ENCODE measurements at places on chromosomes 2 and 18.

DNA sequence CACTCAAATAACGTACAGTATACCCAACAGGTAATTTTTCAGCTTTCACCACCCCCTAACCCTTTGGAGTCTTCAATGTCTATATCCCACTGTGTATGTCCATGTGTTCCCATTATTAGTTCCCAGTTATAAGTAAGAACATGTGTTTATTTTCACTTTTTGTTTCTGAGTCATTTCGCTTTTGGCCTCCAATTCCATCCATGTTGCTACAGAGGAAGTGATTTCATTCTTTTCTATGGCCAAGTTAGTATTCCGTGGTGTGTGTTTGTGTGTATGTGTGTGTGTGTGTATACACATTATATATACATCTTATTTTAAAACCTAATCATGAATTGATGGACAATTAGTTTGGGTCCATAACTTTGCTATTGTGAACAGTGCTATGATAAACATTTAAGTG lies 464.4 kb downstream of the CMPK2 start:
- no peak for DNase-seq

GRCh38 chr2:230541934-230542380 lies 126.0 kb downstream of the SP100 start:
- no peak for DNase-seq

- no peak for DNase-seq
These were observed 80.8 kb downstream of the FMNL2 start for GRCh38 chr2:152415796-152416195.

DNA sequence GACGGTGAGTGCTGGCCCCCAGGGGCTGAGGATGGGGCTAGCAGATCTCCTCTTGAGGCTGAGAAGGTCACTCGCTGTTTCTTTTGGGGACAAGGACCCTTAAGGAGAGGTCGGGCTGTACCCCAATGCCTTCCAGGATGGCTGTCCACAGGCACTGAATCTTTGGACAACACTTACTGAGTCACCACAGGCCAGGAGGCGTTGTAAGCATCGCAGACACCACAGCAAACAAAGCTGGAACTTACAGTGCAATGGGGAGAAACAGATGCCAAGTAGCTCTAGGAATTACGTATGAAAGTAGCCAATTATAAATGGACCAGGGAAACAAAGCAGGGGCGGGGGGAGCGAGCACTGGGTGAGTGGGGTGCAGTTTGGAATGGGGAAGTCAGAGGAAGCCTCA lies 219.8 kb downstream of the GLI2 start:
- DNase-seq: no peak

GRCh38 chr2:10947005-10947440 lies 35.3 kb downstream of the KCNF1 start:
- DNase-seq: no peak

GRCh38 chr2:156456616-156457015 lies 20.4 kb downstream of the GPD2 start:
- DNase-seq: no peak

DNA sequence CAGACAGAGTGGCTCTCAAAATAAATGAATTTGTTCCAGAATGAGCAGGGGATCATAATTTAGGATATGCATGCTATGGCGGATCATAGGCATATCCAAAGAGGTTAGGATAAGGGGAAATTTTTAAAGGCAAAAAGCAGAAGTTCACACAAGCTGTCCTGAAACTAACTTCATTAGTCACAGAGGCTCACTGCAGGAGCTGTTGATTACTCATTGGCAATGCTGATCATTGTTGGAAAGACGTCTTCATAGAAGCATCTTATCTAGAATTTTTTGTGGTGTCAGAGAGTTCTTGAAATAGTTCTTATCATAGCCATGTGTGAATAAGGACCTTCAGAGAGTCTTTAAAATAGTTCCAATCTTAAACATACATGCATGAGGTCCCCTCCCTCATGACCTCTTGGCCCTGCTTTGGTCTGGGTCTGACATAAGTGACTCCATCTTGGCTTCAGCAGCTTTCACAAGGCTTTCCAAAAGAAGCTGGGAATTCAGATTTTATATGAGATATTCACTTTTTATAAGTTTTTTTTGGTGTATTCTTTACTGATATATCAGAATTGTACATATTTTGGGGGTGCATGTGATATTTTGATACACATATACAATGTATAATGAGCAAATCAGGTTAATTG lies 7.5 kb upstream of the CCDC195 start:
- DNase-seq: no peak

- no peak for DNase-seq
These were observed 828.0 kb downstream of the SLC4A3 start for GRCh38 chr2:220455351-220455990.

DNA sequence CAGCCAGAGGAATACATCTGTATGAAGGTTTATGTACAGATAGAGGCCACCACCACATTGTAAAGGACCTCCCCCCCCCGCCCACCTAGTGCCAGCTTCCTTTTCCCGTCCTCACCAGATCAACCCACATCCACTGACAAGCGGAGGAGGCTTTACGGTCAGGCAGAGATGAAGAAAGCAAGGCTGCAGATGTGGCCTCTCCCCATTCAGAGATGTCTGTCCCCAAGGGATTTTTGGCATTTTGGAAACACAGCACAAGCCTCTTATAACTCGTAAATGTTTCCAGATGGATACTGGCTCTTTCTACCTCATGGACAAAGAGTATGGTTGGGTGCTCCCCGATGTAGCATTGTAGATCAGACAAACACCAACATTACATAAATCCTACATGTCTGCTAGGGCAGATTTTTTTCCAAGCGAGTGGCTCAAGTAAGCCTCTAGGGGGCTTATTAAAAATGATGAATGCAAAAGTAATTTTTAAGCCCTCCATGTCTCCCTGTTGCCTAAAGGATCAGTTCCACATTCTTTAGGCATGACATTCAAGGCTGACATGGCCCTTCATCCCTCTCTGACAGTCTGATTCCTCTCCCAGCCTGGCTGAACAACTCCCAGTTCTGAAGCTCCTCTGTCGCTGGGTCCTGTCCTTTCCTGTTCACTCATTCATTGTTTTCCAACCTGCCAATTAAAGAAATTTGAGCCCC lies 11.7 kb downstream of the VIT start:
- DNase-seq: no peak

- DNase-seq: no peak
These were observed 14.7 kb upstream of the ITGB6 start for GRCh38 chr2:160214461-160215445.

DNA sequence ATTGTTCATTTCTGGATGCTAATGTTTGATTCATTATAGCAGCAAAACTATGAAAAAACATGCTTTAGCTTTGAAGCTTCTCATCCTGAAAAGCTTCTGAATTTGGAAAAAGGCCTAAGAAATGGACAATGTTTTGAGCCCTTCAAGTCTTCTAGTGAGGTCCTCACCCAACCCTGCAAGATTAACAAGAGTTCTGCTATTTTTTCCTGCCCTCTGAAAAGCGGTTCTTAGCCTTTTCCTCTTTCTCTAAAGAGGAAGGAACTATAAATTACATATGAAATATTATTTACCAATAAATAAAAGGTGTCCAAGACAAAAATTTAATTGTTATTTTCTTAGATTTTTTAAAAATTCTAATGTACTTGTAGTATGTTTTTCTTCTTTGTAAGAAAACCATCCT lies 19.9 kb upstream of the CDH19 start:
- DNase-seq: no peak

GRCh38 chr2:29113891-29114321 lies 1.3 kb upstream of the CLIP4 start:
- DNase-seq: no peak

DNA sequence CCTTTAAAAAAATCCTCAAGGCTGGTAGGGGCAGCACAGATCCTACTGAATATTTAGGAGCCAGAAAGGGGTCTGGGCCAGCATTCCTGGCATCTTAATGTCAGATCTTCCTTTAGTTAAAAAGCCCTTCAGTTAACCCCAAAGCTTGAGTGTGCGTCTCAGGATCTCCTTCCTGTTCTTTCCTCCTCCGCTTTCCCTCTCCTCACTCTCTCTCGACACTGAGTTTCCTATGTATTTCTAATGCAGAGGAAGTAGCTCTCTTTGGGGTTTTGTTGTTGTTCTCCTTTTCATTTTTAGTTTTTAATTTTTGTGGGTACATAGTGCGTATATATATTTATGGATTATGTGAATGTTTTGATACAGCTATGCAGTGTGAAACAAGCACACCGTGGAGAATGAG lies 109.9 kb upstream of the COPS8 start:
- DNase-seq: no peak

DNA sequence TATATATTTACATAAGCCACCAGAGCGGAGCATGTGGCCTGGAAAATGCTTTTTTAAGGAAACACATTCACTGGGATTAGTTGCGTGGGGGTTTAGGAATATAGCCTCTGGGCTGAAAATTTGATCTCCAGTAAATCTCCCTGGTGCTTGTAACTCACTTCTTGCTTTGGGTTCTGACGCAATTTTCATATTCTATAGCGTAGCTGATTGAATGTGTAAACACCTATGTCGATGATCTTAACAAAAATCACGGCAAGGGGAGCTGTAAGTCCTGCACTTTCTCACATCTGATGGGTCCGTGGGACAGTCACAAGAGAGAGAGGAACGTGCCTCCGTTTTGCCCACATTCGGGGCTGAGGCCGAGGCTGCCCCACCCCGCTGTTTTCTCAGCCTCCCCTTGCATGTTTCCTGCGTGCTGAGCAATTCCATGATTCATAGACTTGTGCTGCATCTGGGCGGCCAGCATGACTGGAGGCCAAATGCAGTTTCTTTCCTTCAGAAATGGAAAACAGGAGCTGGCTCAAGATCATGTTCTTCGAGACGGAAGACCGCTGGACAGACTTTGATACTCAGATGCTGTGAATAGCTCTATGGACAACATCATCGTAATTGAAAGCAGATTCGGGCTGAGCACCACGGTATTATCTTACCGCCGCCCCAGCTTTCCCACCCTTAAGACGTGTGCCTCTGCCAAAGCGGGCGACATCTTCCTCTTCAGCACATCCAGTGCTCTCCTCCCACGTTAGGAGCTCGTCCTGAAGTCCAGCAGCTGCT lies 109.2 kb downstream of the TMEM18 start:
- no peak for DNase-seq

DNA sequence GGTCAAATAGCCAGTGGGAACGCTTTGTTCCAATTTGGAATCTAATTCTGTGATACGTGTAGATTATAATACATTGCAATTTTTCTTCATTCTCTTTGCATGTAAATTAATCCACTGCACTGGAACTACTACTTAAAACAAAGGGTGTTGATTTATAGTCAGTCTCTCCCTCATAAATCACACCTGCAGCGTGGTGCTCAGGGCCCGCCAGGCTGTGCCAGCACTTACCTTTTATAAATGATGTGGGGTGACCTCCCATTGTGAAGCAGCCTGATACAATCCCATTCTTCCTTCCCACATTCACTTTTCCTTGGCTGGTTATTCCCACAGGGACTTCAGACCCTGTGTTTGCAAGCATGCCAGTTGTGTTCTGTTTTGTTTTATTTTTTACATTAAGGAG lies 302.3 kb upstream of the ID2 start:
- no peak for DNase-seq

DNA sequence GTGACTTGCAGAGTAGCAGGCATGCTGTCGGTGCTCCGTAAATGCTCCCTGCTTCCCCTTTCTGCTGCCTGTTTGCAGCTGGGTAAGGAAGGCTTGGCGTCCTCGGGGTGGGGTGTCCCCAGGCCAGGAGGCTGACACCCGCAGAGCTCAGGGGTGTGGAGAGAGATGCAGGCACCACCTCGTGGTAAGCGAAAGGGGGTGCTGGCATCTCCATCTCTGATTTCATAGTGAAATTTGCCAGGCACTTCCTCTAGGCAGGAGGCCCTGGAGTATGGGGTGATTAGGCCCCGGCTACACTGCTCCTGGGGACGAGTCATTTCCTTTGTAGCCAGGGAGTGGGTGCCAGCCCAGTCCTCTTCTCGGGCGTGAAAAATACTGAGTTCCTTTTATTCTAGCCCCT lies 160.4 kb downstream of the KLHL29 start:
- no peak for DNase-seq

DNA sequence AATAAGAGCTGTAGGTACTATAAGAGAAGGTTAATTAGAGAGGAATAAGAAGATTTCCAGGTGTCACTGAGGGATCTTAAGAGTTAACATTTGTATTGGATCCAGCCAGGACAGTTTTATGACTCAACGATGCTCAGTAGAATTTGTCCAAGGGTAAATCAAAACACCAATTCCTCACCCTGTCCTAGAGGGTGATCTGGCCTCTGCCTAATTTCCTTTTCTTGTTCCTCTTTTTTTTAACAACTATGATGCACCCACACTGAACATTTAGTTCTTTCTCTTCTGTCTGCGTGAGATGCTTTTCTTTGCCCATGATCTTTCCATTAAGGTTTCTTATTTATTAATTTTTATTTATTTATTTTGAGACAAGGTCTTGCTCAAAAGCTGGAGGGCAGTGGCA lies 92.0 kb downstream of the PMS1 start:
- no peak for DNase-seq

GRCh38 chr2:119249855-119250717 lies 26.5 kb downstream of the STEAP3 start:
- no peak for DNase-seq

GRCh38 chr2:39837856-39838453 lies 58.9 kb upstream of the THUMPD2 start:
- DNase-seq: no peak

DNA sequence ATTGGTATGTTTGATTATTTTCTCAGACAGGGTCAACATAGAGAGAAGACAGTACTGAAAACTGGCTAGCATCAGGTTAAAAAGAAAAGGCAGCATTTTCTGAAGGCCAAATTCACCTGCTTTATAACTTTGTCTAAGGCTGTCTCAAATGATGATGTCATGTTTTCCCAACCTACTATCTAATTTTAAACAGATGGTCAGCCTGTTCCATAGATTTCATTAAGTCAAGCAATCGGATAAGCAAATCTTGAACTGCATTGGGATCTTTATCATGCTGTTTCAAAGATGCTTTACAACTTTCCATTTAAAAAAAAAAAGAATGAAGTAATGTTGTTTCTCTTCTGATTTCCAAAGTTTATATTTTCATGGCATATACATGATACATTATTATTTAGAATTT lies 56.3 kb upstream of the SPOPL start:
- DNase-seq: no peak

DNA sequence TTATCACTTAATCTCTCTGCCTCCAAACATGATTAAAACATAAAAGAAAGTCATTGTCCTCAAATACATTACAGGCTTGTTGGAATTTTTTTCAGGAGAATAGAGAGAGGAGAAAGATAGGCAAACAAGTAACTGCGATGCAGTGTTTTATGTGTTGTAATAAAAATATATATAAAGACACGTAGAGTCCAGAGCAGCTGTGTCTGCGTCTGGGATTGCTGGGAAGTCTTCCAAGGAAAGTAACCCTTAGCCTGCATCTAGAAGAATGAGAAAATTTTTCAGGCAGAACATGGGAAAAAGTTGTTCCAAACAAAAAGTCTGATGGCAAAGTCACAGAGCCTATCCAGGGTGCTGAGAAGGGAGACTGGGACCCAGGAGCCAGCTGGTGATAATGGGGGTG lies 91.8 kb upstream of the ST6GAL2 start:
- no peak for DNase-seq

DNA sequence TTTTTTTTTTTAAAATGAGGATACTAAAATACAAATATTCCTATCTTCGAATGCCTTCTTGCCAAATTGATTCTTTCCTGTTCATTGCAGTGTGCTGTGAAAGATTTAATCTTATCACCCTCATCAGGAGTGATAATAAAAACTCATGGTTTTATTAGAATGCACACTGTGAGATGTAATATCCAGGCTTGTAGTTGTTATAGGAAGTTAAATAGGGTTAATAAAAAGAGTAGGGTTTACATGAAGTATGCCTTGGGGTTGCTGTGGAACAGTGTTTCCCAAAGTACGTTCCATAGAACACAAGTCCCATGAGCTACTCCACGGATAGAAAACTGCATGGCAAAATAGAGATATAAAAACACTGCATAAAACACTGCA lies 191.9 kb downstream of the SPP2 start:
- DNase-seq: no peak

GRCh38 chr2:28047681-28048080 lies 157.2 kb downstream of the BABAM2 start:
- no peak for DNase-seq

Data from stimulated activated CD8-positive, alpha-beta memory T cell treated with anti-CD3 and anti-CD28 coated beads, Interleukin-15, amount 100 ng/mL, for 24 hours (primary cell).